ENCODE measurements at places on chromosomes 4 and X.

- DNase-seq, result no peak
These were observed 182.1 kb downstream of the MOSPD2 start for GRCh38 chrX:15055146-15055930.

DNA sequence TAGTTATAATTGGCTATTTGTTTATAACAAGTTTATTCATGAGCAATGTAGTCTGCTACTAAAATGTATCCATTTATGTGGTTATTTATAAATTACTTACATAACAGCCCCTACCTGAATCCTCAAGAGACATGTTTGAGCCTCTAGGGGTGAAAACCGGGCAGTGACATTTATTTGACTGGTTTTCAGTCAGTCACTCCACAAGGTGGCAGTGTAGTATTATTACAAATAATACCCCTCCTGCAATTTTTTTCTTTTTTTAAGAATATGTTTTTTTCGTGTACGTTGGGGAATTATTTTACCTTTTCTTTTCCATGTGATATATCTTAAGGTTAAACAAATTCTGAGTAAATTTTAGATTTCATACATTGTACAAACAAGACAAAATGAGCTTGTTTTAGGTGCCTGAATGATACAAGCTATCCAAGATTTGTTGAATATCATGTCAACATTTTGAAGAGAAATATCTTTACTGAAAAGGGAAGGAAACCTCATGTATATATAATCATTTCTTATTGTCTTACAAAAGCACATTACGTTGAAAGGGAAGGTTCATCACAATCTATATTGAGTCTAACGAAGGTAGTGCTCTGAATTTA is 598.7 kb upstream of the TECRL start:
- DNase-seq, result no peak

DNA sequence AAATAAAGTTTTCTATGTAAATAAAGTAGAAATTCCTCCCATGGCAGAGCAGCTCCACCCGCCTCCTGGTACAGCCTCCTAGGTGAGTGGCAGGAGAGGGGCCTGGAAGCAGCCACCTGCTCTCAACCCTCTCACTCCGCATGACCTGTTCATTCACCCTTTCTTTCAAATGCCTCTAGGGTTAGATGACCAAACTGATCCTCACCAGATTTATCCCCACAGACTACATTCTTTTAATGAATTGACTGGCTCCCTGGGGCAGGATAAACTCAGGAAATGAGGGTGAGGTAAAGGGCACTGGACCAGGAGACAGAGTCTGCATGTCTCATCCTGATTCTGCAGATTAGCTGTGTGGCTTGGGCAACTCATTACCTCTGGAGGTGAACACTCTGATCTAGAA is 32.6 kb upstream of the NKX6-1 start:
- DNase-seq, result no peak

- DNase-seq, result no peak
These were observed 6.3 kb downstream of the CA5B start for GRCh38 chrX:15744181-15744867.

- DNase-seq, result no peak
These were observed 17.4 kb downstream of the DCX start for GRCh38 chrX:111394569-111394968.

DNA sequence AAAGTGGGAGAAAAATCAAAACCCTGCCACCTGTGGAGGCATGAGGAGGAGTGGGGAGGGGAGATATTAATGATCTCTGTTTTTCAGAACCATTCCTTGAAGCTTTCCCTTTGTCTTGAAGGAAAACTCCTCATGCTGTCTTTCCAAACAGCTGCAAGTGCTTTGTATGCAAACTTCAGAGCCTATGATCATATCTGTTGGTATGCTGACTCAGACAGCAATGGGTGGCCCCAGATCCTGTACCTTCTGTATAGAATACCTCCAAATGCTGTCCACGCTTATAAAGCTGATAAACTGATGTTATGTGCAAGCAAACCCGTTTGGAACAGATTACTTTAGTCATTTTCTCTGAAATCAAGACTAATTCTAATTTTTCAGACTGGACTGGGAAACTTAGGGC is 31.9 kb downstream of the BMP15 start:
- no peak for DNase-seq

DNA sequence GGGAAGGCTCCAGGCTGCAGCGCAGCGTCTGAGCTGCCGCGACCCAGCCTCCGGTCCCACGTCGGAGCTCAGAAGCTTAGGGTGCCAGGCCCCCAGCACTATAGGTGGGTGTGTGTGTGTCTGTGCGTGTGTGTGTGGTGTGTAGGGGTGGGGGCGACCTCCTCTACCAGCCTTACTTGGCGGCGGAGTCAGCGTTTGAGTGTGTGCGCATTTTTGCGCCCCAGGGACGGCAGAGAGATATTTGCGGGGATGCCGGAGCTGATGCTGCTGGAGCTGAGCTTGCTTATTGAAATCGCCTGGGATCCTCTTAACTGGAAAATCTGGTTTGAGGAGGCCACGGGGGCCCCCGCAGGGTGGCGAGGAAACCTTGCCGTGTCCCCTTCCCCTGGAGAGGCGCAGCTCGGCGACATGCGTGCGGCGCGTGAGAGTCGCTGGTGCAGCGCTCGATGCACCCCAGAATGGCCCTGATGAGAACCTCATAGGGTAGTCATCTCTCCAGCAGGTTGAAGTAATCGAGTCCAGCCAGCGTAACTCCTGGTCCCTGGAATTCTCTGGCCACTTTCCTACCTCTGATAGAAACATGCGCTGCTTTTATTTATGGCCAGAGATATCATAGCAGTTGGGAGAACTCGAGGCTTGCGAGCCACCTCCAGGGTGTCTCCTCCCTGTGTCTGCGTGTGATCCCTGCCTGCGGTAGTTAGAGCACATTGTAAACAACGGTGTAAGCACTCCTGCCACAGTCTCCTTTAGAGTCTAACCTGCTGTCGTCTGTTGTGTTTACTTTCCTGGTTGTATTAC is 2.7 kb downstream of the ADGRL3 start:
- no peak for DNase-seq

DNA sequence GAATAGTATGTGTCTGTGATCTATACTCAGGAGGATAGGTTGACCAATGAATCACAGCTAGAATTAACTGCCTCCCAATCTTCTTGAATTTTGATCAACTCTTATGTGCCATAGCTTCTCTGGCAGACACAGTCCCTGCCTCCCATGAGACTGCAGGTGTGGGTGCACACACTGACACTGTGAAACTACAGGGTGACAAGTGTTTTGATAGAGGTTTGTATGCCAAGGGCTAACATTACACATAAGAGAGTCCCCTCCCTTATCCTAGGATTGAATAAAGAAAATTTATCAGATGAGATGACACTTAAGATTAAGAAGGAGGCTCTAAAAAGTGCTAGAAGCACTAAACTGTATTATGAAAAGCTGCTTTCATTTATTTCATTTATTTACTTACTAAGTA is 218.4 kb upstream of the BMP3 start:
- DNase-seq, result no peak

GRCh38 chr4:134216411-134216810 is 14.8 kb upstream of the PABPC4L start:
- no peak for DNase-seq

- no peak for DNase-seq
These were observed 224.0 kb downstream of the APBB2 start for GRCh38 chr4:40990236-40990898.

- no peak for DNase-seq
These were observed 69.8 kb downstream of the EGF start for GRCh38 chr4:109982521-109982920.

GRCh38 chr4:164215113-164215741 is 538.7 kb upstream of the SMIM31 start:
- DNase-seq, result no peak

DNA sequence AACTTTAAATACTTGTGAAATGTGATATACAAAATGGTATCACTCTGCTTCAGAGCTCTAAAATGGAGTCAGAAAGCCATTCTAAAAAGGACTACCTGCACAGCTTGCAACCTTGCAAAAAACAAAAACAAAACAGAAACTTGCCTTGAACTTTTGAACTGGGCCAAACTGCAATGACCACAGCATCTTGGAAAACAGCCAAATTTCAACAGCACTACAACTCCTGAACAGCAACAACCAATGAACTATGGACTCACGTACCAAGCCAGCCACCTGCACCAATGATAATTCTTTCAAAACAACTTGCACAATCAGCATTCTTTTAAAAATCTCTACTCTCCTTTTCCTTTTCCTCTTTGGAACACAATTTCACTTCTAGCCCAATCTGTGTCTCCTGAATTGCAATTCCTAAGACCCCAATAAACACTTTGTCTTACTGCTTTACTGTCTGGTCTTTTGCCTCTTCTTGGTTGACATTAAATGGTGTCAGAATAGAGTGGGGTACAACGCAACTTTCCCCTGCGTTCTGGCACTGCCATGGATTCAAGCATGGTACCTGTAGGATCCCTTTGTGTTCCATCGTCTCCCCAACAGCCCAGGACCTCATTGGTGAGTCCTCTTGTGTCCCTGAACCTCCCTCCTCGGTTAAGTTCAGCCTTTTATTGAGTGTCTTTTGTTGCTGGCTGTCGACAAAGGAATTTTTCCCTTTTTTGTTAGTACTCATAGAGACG is 35.7 kb upstream of the FMR1 start:
- no peak for DNase-seq

DNA sequence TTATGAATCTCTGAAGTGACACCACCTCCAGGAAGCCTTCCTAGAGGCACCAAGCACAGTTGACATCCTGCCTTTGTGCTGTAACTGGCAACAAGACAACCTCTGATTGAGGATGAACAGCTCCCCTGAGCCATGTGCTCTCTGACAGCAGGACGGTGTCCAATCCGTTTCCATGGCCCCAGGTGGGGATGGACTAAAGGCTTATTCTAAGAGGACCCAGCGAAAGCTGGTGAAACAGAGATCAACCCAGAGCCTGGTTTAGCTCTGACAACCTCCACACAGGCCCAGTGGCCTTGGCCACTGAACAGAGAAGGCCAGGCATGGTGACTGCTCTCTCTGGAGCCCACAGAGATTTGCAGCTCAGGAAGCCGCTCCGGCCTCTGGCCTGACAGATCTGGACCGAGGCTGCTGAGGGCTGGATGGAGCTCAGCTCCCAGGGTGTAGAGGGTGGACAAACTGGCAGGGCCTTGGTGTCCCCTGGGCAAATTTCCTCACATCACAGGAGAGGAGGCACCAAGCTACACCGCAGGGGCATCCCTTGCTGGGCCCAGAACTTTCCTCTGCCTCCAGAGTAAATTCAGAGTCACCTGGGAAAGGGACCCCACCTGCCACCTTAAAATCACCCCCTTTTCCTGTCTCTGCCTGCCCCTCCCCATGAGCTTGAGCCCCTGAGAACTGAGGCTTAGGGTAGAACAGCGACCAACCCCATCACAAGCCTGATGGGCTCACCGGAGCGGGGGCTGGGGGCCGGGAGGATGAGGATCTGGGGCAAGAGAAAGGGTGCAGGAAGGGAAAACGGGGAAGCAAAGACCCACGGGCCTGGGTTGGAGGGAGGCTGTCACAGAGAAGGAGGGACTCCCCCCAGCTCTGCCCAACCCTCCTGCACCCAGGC is 40.2 kb downstream of the HMX1 start:
- no peak for DNase-seq

- no peak for DNase-seq
These were observed 232.5 kb upstream of the INTU start for GRCh38 chr4:127400276-127400675.

DNA sequence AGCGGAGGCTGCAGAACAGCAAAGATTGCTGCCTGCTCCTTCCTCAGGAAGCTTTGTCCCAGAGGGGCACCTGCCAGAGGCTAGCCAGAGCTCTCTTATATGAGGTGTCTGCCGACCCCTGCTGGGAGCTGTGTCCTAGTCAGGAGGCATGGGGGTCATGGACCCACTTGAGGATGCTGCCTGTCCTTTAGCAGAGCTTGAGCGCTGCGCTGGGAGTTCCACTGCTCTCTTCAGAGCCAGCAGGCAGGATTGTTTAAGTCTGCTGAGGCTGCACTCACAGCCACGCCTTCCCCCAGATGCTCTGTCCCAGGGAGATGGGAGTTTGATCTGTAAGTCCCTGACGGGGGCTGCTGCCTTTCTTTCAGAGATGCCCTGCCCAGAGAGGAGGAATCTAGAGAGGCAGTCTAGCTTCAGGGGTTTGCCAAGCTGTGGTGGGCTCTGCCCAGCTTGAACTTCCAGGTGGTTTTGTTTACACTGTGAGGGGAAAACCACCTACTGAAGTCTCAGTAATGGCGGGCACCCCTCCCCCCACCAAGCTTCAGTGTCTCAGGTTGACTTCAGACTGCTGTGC is 10.9 kb downstream of the DCK start:
- no peak for DNase-seq

- DNase-seq, result peak; percentile 70
These were observed 117.7 kb downstream of the RELL1 start for GRCh38 chr4:37568489-37568888.

- DNase-seq, result no peak
These were observed 106.8 kb upstream of the SLC4A4 start for GRCh38 chr4:71232056-71232430.

DNA sequence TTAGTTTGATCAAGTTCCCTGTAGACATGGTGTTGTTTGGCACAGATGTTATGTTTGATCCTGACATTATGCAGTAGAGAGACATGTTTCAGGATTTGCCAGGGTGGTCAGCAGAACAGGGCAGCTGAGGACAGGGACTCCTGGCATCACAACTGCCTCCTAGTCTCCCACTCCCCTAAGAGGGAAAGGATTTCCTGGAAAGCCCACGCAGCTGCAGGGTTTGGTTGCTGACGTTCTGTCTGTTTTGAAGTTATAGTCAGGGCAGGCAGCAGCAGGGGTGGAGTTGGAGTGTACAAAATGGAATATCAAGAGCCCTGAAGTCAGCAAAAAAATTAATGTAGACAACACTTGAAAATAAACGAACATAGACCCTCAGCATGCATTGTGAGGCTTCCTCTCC is 125.4 kb downstream of the CPE start:
- no peak for DNase-seq

GRCh38 chrX:39324233-39324930 is 523.1 kb downstream of the MID1IP1 start:
- no peak for DNase-seq

DNA sequence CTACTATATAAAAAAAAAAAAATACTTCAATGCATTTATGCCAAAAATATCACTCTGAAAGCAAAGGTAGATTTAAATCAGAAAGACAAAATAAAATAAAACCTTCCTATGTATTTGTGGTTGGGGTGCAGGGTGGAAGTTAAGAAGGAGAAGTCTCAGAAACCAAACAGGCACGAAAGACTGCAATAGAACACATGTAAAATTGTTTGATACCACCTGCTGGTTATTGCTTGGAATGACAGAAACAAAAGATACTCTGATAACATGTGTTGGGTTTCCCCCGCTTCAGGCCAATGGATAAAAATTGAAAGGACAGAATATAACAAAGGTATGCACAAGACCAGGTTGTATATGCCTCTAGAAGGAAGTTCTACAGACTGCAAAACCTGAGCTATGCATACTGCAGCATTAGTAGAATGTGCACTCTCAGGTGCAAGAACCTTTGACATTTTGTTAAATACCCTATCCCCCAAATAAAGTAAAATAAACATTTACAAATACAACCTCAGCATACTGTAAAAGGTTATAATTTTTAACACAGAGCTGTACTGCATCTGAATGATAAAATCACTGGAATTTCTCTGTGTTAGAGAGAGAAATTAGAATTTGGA is 118.8 kb downstream of the GABRA2 start:
- DNase-seq, result no peak

GRCh38 chr4:165177725-165178666 is 29.4 kb upstream of the KLHL2 start:
- DNase-seq, result no peak
